ENCODE measurements at places on chromosomes 16 and 17.

DNA sequence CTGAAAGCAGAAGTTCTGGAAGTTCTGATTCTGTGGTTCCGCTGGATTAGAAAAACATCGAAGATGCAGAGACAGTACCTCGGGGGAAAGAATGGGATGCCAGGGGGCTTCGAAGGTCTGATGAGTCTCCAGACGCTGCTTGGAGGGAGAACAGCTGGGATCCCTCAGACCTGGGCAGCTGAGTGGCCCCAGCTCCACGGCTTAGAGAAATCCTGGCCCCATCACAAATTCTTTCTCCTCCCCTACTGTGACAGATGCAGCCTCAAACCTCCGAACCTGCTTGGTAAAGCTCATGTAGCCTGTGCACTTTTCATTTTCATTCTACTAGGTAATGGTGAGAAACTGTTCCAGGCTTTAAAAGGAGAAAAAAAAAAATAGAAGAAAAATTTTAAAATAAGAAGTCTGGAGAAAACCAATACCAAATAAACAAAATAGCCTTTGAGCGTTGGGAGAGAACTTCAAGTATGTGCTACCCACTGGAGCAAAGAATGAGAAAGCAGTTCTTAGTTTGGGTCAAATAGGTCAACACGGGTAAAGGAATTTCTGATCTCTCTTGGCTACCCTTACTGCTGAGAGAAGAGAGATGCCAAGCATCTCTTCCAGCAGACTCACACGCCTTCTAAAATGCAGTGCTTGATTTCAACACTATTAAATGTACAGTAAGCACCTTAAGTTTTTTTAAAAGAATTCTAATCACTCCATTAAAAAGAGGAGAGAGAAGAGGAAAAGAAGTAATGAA is 19.9 kb downstream of the MAF start:
- ATAC-seq: no peak

- no peak for ATAC-seq
These were observed 10.7 kb downstream of the WIPI1 start for GRCh38 chr17:68446626-68447041.

DNA sequence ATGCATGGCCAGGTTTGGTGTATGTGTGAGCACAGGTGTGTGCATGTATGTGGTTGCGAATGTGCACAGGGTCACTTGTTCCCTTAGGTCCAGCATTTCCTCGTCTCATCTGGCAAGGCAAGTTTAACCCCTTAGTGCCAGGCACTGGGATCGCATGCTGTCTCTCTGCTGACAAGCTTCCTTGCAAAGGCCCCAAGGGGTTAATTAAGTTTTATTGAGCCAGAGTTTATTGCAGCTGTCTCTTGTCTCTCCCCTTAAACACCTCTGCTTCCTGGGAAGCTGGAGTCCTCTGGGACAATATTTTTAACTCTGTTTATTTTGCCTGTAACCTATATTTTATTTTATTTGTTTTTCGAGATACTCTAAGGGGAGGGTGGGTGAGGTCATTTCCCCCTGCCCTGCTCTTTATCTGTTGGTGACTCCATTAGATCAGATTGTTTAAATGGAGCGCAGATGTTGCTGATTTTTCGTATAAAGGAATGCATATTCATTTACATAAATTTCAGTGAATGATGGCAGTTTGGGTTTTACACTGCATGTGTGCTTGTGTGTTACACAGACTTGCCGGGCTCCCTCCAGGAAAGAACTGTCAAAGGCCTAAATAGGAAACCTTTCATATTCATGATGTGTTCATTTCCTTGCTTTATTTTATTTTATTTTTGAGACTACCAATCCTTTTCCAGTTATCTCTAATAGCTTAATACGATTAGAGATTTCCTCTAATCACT is 99.7 kb downstream of the CBLN1 start:
- ATAC-seq: no peak

- no peak for ATAC-seq
These were observed 374.6 kb upstream of the HSBP1 start for GRCh38 chr16:83433201-83433600.

GRCh38 chr16:50489182-50489581 is 59.0 kb upstream of the NKD1 start:
- no peak for ATAC-seq

DNA sequence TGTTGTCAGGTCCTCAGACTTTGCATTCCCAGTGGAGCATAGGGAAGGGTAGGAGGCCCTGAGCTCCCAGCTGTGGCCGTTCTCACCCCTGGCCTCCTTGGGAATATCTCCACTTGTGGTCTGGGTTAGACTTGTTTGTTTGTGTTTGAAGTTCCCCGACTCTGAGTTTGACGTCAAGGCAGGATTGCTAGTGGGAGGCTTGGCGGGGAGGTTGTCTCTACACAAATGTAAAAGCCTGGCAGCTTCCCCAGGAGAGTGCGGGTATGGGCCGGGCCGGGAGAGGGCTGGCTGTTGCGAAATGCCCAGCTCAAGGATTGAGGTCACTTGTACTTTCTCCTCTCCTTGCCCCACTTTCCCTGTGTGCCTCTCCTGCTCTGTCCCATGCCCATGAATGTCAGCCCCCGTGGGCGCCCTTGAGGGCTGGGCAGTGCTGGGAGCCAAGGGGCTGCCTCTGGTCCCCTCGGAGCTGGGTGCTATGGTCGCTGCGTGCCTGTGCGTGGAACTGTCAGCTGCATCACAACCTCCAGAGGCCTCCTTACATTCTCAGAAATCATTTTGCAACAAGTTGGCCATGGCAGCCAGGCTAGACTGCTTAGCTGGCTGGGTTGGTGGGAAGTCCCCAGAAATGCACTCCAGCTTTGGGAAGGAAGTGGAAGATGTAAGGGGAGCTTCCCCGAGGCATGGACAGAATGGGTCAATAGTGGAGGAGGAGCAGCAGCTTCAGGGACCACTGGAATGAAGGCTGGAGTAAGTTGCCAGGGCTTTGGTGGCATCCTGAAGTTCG is 84.3 kb downstream of the KSR1 start:
- ATAC-seq: no peak

DNA sequence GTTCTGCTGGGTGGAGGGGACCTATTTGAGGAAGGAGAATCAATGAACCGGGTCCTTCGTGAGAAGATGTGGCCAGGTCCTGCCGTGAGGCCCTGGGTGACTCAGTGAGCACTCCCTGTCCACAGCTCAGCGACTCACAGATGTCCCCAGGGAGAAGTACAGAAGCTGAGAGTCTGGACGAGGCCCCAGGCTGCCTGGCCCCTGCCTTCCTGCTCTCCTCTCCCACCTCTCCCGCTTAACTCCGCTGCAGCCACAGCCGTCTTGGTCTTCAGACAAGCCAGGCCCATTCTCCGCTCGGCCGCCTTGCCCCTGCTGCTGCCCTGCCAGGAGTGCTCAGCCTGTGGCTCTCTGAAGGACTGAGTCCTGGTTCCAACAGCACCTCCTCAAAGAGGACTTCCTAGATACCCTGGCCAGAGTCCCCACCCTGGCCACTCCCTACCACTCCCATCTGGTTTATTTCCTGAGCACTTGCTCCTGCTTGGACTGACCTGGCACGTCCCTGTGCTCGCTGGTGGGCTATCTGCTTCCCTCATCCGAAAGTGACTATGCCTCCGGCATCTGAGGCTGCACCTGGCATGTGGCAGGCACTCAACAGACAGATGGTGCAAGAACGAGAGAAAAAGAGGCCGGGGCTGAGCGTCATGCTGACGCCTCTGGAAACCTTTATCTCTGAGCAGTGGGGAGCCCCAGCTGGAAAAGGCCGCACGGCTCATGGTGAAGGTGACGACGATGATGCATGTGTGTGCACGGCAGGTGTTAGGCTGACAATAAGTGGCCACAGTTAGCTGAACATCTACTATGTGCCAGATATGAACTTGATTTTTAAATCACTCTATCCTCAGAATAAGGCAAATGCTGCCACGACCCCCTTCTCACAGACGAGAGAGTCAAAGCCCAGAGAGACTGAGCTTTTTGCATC is 9.2 kb upstream of the TNFRSF13B start:
- ATAC-seq: no peak

GRCh38 chr17:82153745-82154375 is 55.8 kb upstream of the FASN start:
- ATAC-seq: peak; percentile 99

GRCh38 chr16:81636298-81636993 is 142.6 kb upstream of the PLCG2 start:
- no peak for ATAC-seq

DNA sequence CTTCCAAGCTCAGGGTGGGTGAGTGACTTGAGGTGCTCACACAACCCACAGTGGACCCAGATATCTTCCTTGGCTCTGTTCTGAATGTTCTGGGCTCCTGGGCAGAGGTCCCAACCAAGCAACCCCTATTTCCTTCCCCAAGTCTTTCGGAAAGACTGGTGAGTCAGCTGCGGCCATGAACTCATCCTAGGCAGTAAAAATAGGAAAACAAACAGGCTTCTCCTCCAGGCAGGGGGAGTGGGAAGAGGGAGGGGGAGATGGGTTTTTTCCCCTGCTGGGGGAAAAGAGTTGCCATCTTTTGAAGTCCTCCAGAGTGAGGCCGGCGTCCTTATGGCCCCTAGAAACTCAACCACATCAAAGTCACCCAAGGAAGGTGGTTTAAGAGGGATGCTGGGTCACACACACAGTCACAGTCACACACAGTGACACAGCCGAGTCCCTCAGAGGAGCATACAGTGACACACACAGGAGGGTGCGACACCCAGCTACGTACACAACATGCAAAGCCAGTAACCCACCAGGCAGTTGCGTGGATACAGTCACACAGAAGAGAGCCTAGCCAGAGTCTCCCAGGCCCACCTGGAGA is 16.0 kb upstream of the DLX4 start:
- ATAC-seq: peak; percentile 32

DNA sequence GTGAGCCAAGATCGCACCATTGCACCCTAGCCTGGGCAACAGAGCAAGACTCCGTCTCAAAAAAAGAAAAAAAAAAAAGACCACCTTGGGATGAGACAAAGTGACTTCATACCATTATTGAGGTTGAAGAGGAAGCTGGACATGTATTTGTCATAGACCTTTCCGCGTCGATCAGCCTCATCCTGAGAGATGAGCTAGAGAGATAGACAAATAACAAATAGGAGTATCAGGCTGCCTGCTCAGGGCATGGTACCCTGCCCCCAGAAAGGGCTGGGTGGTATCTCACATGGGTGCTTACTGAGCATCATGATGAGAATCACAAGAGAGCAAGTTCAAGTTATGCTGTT is 22.1 kb downstream of the CNTNAP1 start:
- ATAC-seq: peak; percentile 46

DNA sequence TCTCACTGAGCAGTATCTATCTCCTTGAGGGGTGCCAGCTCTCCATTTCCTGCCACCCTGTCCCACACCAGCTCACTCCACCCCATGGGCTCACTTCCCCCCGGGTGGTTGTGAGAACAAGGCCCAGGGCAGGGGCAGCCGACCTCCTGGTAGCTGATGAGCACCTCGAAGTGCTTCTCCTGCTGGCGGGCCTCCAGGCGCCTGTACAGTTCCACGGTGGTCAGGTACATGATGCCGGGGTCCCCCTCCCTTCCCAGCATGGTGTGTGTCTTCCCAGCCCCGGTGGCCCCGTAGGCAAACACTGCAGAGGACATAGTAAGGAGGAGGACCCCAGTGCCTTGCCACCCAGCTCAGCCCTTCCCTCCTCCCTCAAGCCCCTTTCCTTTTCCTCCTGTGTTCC is 12.5 kb downstream of the KIF18B start:
- no peak for ATAC-seq

- ATAC-seq: peak; percentile 18
These were observed 5.1 kb downstream of the CFAP20 start for GRCh38 chr16:58123896-58124600.

GRCh38 chr16:81543571-81543970 is 99.0 kb downstream of the CMIP start:
- no peak for ATAC-seq

- no peak for ATAC-seq
These were observed 455 bp downstream of the ATP1B2 start for GRCh38 chr17:7651097-7651664.

DNA sequence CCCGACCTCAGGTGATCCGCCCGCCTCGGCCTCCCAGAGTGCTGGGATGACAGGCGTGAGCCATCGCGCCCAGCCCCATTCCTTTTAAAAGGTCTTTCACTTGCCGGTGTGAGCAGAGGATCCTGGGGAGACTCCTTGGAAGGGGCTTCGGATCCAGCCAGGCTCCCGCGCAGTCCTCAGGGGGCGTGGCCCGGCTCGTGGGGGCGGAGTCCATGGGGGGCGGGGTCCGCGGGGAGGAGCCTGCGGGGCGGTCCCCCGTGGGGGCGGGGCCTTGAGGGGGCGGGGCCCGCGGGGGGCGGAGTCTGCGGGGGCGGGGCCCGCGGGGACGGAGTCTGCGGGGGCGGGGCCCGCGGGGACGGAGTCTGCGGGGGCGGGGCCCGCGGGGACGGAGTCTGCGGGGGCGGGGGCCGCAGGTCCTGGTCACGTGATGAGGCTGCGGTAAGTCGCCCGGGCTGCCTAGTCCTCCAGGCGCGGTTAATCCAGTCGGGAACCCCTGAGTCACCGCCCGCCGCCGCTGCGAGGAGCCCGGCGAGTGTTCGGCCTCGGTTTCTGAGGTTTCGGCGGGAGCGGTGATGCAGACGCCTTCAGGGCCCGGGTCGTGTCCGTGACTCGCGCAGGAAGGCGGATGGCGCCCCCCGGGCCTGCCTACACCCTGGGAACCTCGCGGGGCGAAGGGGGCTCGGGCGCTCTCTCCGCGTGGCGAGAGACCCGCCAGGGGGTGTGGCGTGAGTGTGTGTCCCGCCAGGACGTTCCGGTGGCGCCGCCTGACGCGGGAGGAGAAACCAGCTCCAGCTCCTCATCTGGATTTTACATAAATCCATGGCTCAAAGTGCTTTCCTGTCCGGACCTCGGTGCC is 23.6 kb upstream of the ABR start:
- ATAC-seq: peak; percentile 45

DNA sequence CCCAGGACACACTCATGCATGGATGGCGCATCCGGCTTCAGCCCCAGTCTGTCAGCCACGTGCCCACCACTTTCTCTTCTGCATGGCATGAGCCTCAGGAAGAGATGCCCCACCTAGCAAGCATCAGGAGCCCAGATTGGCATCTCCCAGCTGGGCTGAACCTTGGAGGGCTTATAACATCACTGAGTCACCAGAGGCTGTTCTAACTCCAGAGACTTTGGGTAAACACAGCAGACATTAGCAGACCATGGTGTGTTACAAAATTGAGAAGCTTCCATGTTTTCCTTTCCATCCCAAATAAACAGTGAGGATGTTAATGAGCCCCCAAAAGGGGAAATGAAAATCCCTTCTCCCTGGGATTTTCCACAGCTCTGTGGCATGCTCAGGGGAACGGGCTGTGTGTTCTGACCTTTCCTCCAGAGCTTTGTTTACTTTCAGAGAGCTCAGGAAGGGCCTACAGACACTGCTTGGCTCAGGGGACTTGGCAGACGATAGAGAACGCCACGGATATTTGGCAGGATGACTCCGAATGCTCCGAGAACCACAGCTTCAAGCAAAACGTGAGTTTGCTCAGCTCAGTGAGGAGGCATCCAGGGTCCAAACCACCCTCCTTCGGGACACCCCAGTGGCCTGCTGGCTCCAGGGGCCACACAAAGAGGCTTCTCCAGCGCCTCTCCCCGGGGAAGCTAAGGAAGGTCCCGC is 16.5 kb downstream of the GLP2R start:
- ATAC-seq: no peak

- peak; percentile 16 for ATAC-seq
These were observed 1.9 kb downstream of the CIITA start for GRCh38 chr16:10878644-10879501.

All from activated T-helper 17 cell treated with anti-CD3 and anti-CD28 coated beads, Interleukin-2, amount 50 U/mL, for 72 hours (primary cell).